AG04450 (cell line): ENCODE measurements at places on chromosomes 2 and 18. TPM values are rescaled to one million over a fixed set of nuclear protein-coding genes. Genes with fewer than 3 reads are reported as not detected.

- peak; percentile 24 for DNase-seq
These were observed 26.4 kb upstream of the MSTN start for GRCh38 chr2:190088917-190089316.

GRCh38 chr2:86195808-86196387 lies 636 bp upstream of the IMMT start:
- no peak for DNase-seq

DNA sequence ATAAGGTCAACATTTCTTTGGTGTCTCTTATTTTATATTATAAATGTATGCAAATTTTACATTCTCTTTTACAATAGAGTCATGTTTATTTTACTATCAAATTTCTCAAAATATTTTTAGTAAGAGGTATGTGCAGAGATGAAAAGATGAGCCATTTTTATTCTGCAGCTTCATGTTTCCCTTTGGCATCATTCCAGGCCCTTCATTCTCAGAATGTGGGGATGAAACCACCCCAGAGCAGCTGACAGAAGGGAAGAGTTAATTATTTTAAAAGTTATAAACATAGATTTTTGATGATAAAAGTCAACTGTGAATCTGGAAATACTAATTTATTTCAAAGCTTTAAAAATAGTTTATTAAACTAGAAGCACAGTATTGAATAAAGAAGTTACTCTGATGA lies 12.8 kb upstream of the FSHR start:
- DNase-seq, result no peak

- no peak for DNase-seq
These were observed 26.2 kb downstream of the TFPI start for GRCh38 chr2:187528042-187528441.

DNA sequence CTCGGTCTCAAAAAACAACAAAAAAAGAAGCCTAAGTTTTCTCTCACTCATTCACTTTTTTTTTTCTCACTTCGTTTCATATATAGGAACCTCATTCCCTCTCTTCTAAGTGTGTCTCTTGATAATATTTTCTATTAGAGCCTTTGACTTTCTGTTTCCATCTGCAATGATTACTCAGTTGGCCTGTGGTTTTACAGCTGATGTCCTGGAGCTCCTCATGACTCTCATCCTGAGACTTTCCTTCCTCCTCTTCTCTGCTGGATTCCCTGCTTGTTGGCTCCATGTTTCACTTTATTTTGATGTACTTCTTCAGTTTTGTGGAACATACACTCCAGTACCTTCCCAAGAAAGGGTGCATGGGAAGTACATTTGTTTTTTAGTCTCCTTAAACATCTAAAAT lies 154.2 kb upstream of the GATA6 start:
- DNase-seq, result no peak

DNA sequence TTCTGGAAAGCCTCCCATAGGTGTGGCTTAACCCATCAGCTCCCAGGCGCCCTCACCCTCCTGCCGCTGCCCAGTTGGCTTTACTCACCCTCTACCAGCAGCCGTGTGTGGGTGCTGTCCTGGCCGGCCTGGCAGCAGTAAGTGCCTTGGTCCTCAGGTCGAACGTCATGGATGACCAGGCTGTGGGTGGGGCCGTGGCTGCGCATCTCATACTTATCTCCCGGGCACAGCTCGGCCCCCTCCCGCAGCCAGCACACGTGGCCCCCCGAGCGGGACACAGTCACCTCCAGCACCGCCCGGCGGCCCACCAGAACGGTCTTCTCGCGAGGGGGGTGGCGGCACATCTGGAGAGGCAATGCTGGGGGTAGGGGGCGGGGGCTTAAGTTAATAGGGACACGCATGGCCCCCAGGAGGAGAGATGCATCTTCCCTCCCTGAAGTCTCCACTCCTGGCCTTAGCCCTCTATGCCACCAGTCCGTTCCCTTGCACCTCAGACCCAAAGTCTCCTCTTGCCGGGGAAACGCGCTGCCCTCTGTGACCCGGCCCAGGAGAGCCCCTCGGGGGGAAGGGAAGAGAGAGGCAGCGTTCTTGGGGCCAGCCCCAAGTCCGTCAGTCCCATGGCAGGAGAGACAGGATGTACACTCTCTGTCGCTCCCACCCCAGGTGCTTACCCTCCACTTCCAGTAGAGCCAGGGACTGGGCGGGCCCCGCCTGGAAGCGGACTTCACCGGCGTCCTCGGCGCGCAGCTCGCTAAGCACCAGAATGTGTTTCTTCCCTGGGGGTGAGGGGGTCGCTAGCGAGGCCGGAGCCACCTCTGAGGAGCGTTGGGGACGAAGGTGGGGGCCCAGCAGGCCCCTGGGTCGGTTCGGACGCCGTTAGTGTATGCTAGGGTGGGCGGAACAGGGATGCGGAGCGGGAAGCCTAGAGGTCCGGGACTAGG lies 7.9 kb downstream of the TMEM198 start:
- DNase-seq, result no peak

GRCh38 chr2:168179592-168179991 lies 67.8 kb downstream of the STK39 start:
- DNase-seq, result no peak

- DNase-seq, result no peak
These were observed 13.8 kb upstream of the SATB2 start for GRCh38 chr2:199471443-199472057.

The CRYGD gene
- not detected in 2 replicates for polyA plus RNA-seq

The IL37 gene
- not detected in 2 replicates for polyA plus RNA-seq

The TSPYL6 gene
- not detected in 2 replicates for polyA plus RNA-seq

The RIF1 gene
- polyA plus RNA-seq, result 10.2 and 15.0 TPM in 2 replicates

The ANKRD53 gene
- polyA plus RNA-seq, result 0.72 and 1.1 TPM in 2 replicates

The SLC25A52 gene
- not detected in 2 replicates for polyA plus RNA-seq

The DSG4 gene
- polyA plus RNA-seq, result not detected in 2 replicates

The GBX2 gene
- polyA plus RNA-seq, result not detected in 2 replicates
